Activated CD8-positive, alpha-beta memory T cell treated with anti-CD3 and anti-CD28 coated beads for 1 hour (primary cell): ENCODE measurements at places on chromosomes 13 and 19.

DNA sequence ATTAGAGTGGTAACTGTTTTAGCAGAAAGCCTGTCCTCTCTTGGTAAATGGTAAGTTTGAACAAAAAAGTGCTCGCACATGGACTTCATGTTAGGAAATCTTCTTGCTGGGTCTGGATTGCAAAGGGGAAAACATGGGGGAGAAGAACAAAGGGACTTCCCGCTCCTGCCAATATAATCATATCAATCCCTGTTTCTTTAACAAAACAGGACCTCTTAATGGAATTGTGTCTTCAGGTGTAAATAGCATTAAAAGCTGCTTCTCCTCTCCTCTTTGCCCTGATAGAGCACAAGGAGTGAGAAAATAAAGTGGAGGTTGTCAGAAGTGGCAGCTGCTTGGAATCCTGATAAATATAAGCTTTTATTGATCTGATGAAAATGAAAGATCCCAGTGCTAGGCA, 20.4 kb upstream of the ZNF536 start:
- DNase-seq, result no peak

GRCh38 chr13:72911981-72912380, 130.0 kb downstream of the PIBF1 start:
- no peak for DNase-seq

- DNase-seq, result no peak
Observed at GRCh38 chr13:24253520-24254145, 55.7 kb upstream of the C1QTNF9 start.

DNA sequence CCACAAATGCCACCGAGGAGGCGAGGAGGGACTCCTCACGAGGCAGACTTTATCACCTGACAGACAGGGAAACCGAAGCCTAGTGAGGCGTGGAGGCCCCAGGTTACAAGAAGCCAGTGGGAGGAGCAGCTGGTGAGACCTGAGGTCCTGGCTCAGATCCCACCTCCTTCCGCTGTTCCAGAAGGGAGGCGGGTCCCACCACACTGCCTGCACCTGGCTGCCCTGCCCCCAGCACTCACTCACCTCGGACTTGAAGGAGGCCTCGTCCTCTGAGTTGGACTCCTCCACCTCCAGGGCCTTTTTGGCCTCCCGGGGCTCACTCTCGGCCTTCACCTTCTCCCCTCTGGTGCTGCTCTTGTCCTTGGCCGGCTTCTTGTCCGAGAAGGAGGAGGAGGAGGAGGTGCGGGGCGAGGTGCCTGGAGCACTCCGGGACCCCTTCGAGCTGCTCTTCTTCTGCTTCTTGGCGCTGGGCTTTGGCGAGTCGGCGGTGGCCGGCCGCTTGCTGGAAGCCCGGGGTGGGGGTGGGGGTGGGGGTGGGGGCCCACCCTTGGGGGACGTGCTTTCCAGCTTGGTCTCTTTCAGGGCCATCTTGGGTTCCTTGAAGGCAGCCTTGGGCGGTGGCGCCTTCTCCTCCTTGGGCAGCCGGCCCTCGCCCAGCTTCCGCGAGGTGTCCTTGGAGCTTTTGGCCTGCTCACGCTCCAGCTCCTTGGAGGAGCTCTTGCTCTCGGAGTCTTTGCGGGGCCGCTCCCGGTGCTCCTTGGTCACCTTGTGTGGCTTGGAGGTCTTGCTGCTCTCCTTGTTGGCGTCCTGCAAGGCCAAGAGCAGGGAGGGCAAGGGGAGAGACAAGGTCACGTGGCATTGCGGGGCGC, 57.7 kb downstream of the MLLT1 start:
- DNase-seq, result no peak

GRCh38 chr13:50366488-50367174, 351.4 kb downstream of the KCNRG start:
- no peak for DNase-seq

GRCh38 chr13:43251961-43252360, 228.6 kb downstream of the DNAJC15 start:
- DNase-seq, result no peak

- DNase-seq, result no peak
Observed at GRCh38 chr13:60583911-60584753, 187.1 kb downstream of the TDRD3 start.

- DNase-seq, result no peak
Observed at GRCh38 chr13:104871456-104871855, 1664.0 kb downstream of the EFNB2 start.

GRCh38 chr19:17618281-17618903, 62.9 kb downstream of the COLGALT1 start:
- DNase-seq, result no peak
